A549 treated with GW870086 at 1 μM for 4 hours (cell line): ENCODE measurements at places on chromosomes 6 and 20. TPM values are rescaled to one million over a fixed set of nuclear protein-coding genes. Genes with fewer than 3 reads are reported as not detected.

The CFAP61 gene
- 0.32 to 1.5 TPM (median 0.45 TPM) in 5 replicates for total RNA-seq

The OPN5 gene
- not detected in 5 replicates for total RNA-seq

The TRIM31 gene
- total RNA-seq = 0.33 to 1.4 TPM (median 0.83 TPM) in 5 replicates

The MATN4 gene
- total RNA-seq = 0.14 to 0.22 TPM (median 0.17 TPM) in 4 of 5 replicates, not detected in the other

The ZSCAN23 gene
- total RNA-seq = not detected in 5 replicates

The TRIM39 gene
- total RNA-seq = 6.6 to 8.1 TPM (median 7.5 TPM) in 5 replicates

The SYNGAP1 gene
- 3.6 to 4.7 TPM (median 3.9 TPM) in 5 replicates for total RNA-seq

The MCCD1 gene
- total RNA-seq = not detected in 5 replicates

The HELZ2 gene
- 13.9 to 22.2 TPM (median 21.1 TPM) in 5 replicates for total RNA-seq

The MRAP2 gene
- total RNA-seq = 1.4 to 2.0 TPM (median 1.9 TPM) in 5 replicates

The HCRTR2 gene
- total RNA-seq = not detected in 5 replicates

The CCN6 gene
- total RNA-seq = not detected in 5 replicates

The PRDM1 gene
- 4.2 to 6.4 TPM (median 5.5 TPM) in 5 replicates for total RNA-seq

The SPO11 gene
- not detected in 5 replicates for total RNA-seq

The BTN1A1 gene
- not detected in 5 replicates for total RNA-seq

The RCAN2 gene
- total RNA-seq = not detected in 5 replicates

The RAB44 gene
- 0.02 to 0.06 TPM (median 0.05 TPM) in 4 of 5 replicates, not detected in the other for total RNA-seq

The EBF4 gene
- total RNA-seq = 1.4 to 3.4 TPM (median 2.3 TPM) in 5 replicates

The COL21A1 gene
- total RNA-seq = 0.51 to 2.4 TPM (median 0.76 TPM) in 5 replicates

The ATAT1 gene
- total RNA-seq = 4.4 to 6.1 TPM (median 5.5 TPM) in 5 replicates

The PRKN gene
- 0.16 TPM in 1 of 5 replicates, not detected in the others for total RNA-seq

The SIM1 gene
- not detected in 5 replicates for total RNA-seq

The MEI4 gene
- total RNA-seq = not detected in 5 replicates

The CDK5RAP1 gene
- total RNA-seq = 30.5 to 34.6 TPM (median 32.3 TPM) in 5 replicates

The RIN2 gene
- 23.4 to 27.0 TPM (median 23.5 TPM) in 5 replicates for total RNA-seq

The GMDS gene
- total RNA-seq = 8.2 to 10.9 TPM (median 8.9 TPM) in 5 replicates

The IL17F gene
- total RNA-seq = not detected in 5 replicates

The LY6G6F gene
- total RNA-seq = not detected in 5 replicates

The NSFL1C gene
- total RNA-seq = 106 to 127 TPM (median 121 TPM) in 5 replicates

The MLN gene
- not detected in 5 replicates for total RNA-seq

The AURKA gene
- 99.1 to 112 TPM (median 106 TPM) in 5 replicates for total RNA-seq

The HLA-DMB gene
- total RNA-seq = 1.1 to 2.3 TPM (median 1.4 TPM) in 5 replicates

The AFG1L gene
- 1.2 to 2.6 TPM (median 1.5 TPM) in 5 replicates for total RNA-seq

The ANKEF1 gene
- 6.5 to 7.2 TPM (median 6.9 TPM) in 5 replicates for total RNA-seq

The TGM3 gene
- total RNA-seq = 0.05 TPM in 1 of 5 replicates, not detected in the others

The NKAPL gene
- not detected in 5 replicates for total RNA-seq

The GRM1 gene
- 0.02 to 0.03 TPM (median 0.03 TPM) in 3 of 5 replicates, not detected in the others for total RNA-seq
